IMR-90 (cell line): ENCODE measurements at places on chromosomes 16 and 17. TPM values are rescaled to one million over a fixed set of nuclear protein-coding genes. Genes with fewer than 3 reads are reported as not detected.

The RGS11 gene
- under 0.01 TPM in 2 replicates for total RNA-seq

The MYH1 gene
- not detected in 2 replicates for total RNA-seq

The PLXDC1 gene
- under 0.01 and 0.28 TPM in 2 replicates for total RNA-seq

The CDC42EP4 gene
- total RNA-seq: 14.3 and 16.1 TPM in 2 replicates

The STXBP4 gene
- 20.4 and 31.4 TPM in 2 replicates for total RNA-seq

The GPR179 gene
- total RNA-seq: not detected in 2 replicates

The ADGRG1 gene
- 0.83 and 0.90 TPM in 2 replicates for total RNA-seq

The FOXL1 gene
- total RNA-seq: 15.2 and 23.9 TPM in 2 replicates

The SPAG5 gene
- total RNA-seq: 55.5 and 60.8 TPM in 2 replicates

The FAM171A2 gene
- 3.1 and 3.2 TPM in 2 replicates for total RNA-seq

The CSH2 gene
- not detected in 2 replicates for total RNA-seq

The PLLP gene
- not detected in 2 replicates for total RNA-seq

The PPY gene
- not detected in 2 replicates for total RNA-seq
